Activated CD4-positive, alpha-beta T cell treated with anti-CD3 and anti-CD28 coated beads, Interleukin-2, amount 10 ng/mL, durations not matched to agents 7 days and 5 days (primary cell): ENCODE measurements at places on chromosomes 13 and 19. TPM values are rescaled to one million over a fixed set of nuclear protein-coding genes. Genes with fewer than 3 reads are reported as not detected.
A peak's percentile ranks its signal among the peaks of the same experiment; 100 is the strongest.

DNA sequence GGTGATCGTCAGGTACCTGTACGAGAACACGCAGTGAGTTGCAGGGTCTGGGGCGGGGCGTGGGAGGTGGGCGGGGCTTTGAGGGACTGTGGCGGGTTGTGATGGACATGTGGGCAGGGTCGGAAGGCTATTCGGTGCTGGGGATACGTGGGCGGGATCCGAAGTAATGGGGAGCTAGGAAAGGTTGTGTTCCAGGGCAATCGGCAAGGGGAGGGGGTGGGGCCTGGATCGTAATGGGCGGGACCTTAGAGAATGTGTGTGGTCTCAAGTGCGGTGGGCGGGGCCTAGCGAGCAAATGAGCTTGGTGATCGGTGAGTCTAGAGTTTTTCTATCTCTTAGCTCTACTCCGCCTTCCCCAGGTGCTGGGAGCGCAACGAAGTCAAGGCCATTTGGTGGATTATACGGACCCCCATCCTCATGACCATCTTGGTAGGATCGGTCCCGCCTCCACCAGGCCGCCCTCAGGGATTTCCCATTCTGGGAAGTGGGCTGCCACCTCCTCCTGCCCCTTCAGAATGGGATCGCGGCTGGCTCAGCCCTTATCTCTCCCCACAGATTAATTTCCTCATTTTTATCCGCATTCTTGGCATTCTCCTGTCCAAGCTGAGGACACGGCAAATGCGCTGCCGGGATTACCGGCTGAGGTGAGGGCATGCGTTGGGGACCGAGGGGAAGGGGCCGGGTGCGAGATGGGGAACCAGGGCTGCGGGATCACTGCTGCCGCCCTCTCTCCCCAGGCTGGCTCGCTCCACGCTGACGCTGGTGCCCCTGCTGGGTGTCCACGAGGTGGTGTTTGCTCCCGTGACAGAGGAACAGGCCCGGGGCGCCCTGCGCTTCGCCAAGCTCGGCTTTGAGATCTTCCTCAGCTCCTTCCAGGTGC, 9.6 kb downstream of the GIPR start:
- H3K36me3 ChIP-seq, result no peaks in the 10 kb centered on the region
- peaks cover 9% of the 10 kb centered on the region for H3K27me3 ChIP-seq
- peaks cover 22% of the 10 kb centered on the region for H3K4me1 ChIP-seq
- peak overlapping the region; percentile 72 for H3K4me3 ChIP-seq
- peak overlapping the region; percentile 55 for H3K27ac ChIP-seq
- peak; percentile 80 for DNase-seq

GRCh38 chr19:34676697-34677385, at the start of gene SCGB2B2:
SCGB2B2 (minus strand) TSS chr19:34677159; CDS start chr19:34594563, 82,596 bp downstream.
- peaks cover 3% of the 10 kb centered on the region for H3K27me3 ChIP-seq
- DNase-seq, result peak; percentile 72
- H3K4me3 ChIP-seq, result peak within 1 kb of the TSS; percentile 84
- peak within 1 kb of the TSS; percentile 97 for H3K27ac ChIP-seq
- peaks cover 51% of the 10 kb centered on the region for H3K36me3 ChIP-seq

Gene NOTCH3
- total RNA-seq, result not detected

DNA sequence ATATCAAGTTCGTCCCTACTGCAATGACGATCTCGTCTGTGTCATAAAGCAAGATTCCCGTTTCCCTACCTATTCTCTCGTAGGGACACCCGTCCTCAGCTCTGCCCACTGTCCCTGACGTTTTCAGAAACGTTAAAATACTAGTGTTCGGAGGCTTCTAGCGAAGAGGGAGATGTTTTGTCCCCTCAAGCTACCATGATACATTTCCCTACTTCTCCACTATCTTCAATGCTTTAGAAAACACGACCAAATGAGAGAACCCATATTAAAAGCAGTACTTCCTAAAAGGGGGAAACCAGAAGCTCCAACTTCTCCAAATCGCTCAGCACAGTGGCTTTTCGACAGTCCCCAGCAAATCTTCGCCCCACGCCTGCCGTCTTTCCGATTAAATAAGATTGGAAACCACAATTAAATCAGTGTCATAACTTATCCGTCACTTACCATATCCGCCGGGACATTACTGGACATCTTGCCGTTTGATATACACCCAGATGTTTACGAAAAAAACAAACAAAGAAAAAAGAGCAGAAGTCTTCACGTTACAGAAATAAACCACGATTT, 1.3 kb downstream of the UBL3 start:
- no peaks in the 10 kb centered on the region for H3K27me3 ChIP-seq
- H3K4me1 ChIP-seq, result peaks cover 40% of the 10 kb centered on the region
- peak overlapping the region; percentile 91 for H3K27ac ChIP-seq
- peaks cover 6% of the 10 kb centered on the region for H3K36me3 ChIP-seq
- peak overlapping the region; percentile 83 for H3K4me3 ChIP-seq

Gene CHAF1A
- total RNA-seq, result 77.1 TPM

Gene B3GNT3
- 0.35 TPM for total RNA-seq

DNA sequence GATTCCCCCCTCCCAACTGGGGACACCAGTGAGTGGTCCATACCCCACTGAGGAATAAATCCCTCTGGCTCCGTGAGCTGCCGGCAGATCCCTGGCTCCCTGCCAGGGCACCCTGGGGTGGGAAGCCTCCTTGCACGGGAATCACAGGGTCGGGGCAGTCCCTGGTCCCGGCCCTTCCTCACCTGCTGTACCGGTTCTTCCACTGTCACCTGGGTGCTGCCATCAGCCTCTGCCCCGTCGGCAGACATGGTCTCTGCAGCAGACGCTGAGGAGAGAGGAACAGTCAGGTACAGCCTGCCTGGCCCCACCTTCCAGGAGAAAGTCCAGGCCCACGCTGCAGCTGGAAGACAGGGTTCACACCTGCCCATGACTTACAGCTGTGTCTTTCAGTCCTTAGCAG, 6.3 kb downstream of the PLIN3 start:
- H3K27me3 ChIP-seq, result no peaks in the 10 kb centered on the region
- H3K36me3 ChIP-seq, result no peaks in the 10 kb centered on the region
- H3K4me3 ChIP-seq, result no peak overlapping the region
- no peak for DNase-seq
